Kidney glomerular epithelial cell (primary cell): ENCODE measurements at places on chromosomes 5 and 9.

DNA sequence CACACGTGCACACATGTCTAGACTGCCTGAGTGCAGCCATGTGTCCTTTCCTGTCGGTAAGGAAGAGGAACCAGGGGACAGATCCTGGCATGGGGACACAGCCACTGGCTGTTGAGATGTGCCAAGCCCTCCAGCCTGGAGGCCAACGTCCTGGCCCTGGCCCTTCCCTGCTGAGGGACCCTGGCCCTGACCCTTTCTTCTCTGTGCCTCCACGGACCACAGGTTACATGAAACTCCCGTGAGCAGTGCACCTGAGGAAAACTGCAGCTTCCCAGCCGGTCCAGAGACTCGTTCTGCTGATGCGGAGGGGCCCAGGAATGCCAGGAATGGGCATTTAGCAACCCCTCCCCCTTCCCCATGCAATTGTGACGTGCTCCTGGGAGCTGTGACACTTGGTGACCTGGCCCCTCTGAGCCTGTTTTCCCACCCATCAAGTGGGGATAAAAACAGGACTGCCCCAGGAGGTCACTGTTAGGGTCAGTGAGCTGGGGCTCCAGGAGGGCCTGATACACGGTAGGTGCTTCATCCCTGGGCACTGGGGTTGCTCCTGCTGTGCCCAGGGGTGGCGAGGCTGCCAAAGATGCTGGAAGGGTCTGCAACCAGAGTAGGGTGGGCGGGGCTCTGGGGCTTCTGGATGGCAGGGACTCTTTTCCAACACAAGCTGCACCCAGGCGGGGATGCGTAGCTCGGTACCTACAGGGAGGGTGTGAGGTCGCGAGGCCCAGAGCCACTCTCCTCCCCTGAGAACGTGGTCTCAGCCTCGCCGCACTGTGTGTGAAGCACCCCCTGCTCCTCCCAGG lies 151.5 kb downstream of the C9orf50 start:
- no peak for DNase-seq

- DNase-seq, result no peak
Measured at GRCh38 chr9:100674419-100675122, 96.7 kb downstream of the CAVIN4 start.

DNA sequence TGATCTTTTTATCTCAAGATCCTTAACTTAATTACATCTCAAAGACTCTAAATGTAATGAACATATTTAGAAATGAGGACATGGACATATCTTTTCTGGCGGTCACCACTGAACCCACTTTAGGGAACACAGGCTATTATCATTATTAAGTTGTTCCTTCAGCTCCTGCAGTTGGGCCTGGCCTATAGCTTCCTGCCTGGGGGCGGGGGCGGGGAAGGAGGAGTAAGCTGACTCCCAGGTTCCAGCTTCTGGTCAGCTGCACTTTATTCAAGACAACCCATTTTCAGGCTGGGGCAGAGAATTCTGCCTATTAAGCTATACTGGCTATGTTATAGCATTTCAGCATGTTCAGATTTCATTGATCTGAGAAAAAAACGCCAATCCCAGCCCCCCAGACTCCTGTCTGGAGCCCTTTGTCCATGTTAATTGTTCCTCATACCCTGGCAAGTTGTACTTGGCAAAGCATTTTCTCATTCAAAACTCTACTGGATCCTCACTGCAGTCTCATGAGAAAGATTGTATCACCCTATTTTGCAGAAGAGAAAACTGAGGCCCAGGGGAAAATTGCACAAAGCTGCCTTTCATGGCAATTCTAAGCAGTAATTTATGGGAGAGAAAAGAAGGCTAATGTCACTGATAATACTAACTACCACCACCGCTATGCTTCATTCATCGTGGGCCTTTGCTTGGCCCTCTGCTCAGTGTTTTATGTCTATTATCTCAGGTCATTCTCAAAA lies 25.1 kb downstream of the COL15A1 start:
- no peak for DNase-seq

DNA sequence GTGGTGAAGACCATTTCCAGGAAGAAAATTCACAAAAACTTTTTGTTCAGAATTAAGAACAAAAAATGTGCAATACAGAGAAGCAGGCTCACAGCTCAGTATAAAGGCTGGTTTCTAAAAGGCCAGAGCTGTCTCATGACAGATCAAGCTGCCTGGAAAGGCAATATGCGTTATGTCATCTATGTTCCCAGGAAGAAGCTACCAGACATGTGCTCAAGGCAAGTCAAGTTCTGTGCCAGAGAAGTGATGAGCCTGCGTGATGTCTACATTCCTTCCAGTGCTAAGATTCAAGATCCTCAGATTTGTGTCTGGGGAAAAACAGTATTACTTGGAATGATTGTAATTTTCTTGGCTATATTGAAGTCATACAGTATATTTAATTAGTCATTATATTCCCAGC lies 104.3 kb downstream of the PDE4D start:
- no peak for DNase-seq

DNA sequence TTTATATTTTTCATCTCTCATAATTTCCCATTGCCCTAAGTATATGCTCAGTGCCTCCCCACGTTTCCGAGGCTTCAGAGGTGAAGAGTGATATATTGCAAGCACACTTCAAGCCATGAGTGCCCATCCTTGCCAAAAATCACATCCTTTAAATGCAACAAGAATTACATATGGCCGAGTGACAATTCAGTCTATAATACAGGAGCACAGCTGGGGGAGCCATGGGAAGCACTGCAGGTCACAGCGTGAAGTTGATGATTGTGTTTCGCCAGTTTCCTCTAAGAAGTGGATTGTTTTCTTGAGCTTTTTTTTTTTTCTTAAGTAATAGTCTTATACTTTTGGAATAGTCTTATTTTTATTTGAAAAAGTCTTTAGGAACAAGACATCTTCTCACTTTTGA lies 61.1 kb downstream of the MTRR start:
- no peak for DNase-seq

DNA sequence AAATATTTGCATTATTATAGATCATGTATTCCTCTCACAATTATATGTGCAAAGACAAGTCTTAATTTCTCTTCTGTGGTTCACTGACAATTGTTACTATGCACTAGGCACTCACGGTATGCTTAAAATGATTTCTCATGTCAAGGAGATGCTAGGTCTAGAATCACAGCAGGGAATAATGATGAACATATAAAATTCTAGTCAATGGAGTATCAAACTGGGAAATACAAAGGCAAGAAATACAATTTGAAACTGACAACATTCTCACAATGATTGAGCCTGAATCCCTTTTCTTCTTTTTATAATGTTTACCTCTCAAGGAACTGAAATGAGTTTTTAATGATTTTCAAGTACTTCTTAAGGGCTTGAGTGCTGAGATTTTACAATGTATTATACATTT lies 302.3 kb upstream of the GRAMD2B start:
- DNase-seq, result no peak

GRCh38 chr5:163677092-163677491 lies 171.7 kb downstream of the MAT2B start:
- DNase-seq, result no peak

DNA sequence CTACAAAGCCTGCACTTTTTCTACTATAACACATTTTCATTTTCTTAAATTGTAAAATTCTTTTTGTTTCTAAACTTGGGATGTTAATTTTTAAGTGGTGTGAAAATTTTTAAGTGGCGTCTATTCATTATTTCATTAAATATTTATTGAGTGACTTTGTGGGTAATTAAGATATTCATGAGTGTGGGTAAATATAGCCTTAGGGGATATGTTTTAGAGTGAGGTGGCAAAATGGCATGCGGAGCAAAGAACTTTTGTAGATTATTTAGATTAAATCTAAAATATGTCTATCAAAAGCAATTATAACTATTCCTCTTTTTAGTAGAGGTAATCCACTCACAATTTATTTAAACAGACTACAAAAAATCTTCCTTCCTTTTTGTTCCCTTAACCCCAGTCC lies 188.4 kb downstream of the PCSK1 start:
- DNase-seq, result no peak

DNA sequence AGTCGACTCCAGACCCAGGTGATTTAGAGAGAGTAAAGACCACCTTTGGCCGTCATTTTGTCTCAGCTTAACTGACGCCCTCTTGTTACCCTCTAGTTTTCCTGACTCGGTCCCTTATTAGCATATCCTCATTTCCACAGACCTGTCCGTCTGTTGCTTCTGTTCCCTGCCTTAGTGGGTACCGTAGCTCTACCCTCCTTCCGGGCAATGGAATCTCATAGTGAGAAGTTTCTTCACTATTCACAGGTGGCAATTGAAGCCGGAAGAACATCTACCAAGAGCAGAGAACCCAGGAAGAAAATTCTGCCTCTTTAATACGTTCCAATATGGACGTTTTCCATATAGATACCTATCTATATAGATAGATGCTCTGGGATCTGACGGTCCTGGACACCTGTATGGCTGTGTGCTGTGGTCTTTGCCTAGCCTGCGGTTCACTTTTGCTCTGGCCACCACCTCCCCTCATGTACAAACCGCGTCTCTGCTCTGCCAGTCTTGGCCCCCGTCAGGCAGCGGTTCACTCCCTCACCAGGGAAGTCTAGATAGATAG lies 652 bp upstream of the TMEM161B start:
- DNase-seq, result peak; percentile 48

DNA sequence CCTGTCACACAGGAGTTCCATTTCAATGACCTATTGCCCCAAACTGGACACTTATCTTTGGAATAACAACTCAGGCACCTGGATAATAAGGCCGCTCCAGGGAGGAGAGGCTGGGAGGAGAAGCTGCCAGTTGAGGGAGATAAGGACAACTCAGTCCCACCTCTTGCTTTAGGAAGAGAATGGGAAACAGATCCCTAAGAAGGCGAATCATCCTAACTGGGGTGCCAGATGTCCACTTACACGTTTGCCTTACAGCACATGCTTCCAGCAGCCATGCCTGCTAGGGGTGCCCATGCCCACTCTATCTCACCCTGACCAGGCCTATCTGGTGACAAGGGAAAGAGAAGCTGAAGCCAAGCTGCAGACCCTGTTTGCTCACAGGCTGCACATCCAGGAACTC lies 6.5 kb downstream of the HK3 start:
- DNase-seq, result no peak

- peak; percentile 28 for DNase-seq
Measured at GRCh38 chr5:67983251-67984110, 232.1 kb upstream of the PIK3R1 start.

DNA sequence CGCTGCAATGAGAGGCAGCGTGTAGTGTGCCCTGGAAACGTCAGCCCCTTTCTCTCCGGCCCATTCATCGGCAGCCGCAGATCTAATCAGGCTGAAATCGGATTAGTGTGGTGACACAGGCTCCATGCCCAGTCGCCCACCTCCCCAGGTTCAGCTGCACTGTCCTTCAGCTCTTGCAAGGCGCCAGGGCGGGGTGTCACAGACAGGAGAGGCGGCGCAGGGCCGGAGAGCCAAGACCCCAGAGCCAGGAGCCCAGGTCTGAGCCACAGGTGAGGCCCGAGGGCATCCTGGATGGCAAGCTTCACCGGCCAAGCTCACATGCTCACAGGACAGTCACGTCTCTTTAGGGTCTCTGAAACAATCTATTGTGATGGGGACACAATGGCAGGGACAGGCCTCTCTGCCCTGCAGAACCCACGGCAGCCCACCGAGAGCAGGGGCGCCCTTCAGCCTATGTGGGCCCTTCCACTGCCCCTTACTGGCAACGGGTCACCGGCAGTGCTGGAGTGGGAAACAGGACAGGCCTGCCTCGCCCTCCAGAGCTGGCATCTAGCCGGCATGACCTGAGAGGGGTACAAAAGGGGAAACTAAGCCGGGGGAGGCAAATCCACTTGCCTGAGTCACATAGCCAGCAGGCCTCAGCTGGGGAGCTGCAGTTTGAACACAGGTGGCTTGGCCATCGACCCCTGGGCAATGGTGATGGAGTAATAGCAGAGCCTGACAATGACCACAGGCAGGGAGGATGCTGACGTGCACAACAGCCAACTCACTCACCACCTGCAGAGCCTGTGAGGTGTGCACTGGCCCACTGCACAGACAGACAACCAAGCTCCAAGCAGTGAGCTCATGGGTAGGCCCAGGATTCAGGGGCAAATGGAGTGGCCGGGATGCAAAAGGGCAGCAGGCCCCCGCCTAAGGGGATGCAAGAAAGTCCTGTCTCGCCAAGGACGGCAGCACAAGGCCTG lies 48.1 kb downstream of the VAV2 start:
- DNase-seq, result no peak

DNA sequence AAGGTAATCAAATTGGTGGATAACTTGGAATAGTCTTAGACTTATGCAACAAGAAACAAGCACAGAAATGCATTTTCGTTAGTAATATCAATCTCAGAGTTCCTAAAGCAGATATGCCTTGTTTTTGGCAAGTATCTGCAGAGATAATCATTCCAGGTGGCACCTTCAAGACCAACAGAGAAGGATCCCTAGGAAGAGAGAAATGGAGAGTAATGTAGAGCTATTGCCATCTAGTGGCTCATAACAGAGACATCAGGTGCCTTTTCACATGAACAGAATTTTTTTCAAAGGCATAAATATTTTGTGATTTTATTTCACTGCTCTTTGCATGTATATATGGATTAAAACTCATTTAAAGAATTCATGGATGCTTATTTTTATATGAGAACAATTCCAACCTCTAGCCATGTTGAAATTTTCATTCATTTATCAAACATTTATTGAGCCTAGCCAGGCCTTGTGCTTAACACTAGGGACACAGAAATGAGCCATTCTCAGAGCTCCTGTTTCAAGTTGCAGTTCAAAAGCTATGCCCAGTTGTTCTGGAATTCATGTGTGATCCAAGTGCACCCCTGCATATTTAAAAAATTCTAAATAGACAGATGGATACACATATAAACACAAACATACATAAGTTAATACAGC lies 117.5 kb upstream of the OR13F1 start:
- peak; percentile 54 for DNase-seq

GRCh38 chr9:136107155-136107952 lies 11.3 kb downstream of the TMEM250 start:
- no peak for DNase-seq

DNA sequence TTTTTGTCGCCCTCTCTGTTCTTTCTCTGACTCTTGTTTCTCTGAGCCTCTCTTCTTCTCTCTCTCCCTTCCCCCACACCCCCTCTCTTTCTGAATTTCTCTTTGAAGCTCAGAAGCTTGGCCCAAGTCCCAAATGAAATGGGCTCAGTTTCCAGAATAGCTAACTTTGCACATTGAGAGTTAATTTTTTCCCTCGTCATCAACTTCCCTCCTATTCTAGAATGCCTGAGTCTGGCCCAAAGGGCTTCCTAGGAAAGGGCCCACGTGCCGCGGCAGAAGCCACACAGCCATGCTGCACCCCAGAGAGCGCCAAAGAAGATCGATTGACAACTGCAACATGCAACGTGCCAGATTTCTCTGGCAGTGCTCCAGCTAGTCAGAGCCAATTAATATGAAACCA lies 588.8 kb upstream of the KLF4 start:
- no peak for DNase-seq

DNA sequence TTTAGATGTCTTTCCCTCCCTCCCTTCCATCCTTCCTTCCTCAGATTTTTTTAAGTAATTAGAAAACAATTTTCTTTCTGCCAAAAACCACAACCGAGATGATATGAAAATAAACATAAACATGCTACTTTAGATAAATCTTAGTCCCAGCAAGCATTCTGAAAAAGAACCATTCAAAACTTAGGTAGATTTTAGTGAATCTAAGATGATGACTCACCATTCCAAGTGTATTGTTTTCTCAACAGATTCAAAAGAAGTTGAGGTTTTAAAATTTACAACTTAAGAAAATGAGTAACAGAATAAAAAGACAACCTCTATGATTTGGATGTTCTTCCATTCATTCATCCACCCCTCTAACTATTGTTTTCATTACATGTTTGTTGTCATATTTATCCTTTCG lies 465.1 kb downstream of the PDE4D start:
- DNase-seq, result peak; percentile 21
